ENCODE measurements at places on chromosomes 1 and 21. TPM values are rescaled to one million over a fixed set of nuclear protein-coding genes. Genes with fewer than 3 reads are reported as not detected.
A peak's percentile ranks its signal among the peaks of the same experiment; 100 is the strongest.

DNA sequence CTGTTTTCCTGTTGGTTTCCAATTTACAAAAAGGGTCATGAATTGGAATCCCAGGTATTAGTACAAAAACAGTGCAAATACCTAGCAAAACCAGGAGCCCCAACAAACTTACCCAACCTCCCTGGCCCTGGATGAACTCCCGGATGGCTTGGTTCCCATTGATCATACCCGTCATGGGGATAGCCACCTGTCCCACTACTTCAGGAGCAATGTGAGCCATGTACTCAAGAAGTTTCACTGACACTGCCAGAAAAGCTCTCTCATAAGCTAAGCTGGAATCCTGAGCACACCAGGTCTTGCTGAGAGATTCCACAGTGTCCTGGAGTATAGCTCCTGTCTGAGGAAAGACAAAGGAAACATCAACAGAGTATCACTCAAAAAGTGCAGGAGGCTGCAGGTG is 5.7 kb downstream of the BCL2L15 start:
- H3K4me3 ChIP-seq: no peak overlapping the region
- H3K27ac ChIP-seq: peak overlapping the region; percentile 0

DNA sequence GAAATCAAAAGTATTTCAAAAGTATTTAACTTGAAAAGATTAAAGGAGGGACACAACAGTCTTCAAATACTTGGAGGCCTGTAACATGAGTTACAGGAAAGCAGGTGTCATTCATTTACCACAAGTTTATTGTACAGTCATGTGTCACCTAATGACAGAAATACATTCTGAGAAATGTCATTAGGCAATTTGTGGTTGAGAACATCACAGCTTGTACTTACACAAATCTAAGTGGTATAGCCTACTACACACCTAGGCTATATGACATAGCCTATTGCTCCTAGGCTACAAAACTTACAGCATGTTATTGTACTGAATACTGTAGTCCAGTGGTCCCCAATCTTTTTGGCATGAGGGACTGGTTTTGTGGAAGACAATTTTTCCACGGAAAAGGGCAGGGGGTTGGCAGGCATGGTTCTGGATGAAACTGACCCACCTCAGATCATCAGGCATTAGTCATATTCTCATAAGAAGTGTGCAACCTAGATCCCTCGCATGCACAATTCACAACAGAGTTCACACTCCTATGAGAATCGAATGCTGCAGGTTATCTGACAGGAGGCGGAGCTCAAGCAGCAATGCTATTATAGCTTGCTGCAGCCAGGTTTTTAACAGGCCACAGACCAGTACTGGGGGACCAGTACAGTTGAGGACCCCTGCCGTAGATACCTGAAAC is 25.0 kb upstream of the PHTF1 start:
- H3K4me1 ChIP-seq: peaks cover 25% of the 10 kb centered on the region
- no peak for DNase-seq
- H3K36me3 ChIP-seq: no peaks in the 10 kb centered on the region
- H3K4me3 ChIP-seq: no peak overlapping the region

DNA sequence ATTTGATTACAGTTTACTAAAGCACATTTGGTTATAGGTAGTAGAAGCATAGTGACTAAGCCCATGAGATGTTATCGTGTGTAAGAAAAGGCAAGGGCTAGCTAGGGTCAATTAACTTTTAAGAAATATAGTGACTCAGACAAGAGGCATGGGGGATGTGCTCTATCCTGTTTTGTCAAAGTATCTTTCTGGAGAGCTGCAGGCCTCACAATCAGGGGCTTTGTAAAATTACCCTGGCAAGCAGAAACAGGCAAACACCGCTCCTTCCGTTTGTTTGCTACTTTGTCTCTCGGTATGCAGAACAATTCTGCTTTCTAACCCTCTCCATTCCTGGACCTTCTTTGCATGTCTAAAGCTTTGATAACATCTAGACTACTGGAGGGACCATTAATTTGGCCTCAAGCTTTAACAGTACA is 26.1 kb upstream of the ZNF697 start:
- no peaks in the 10 kb centered on the region for H3K27me3 ChIP-seq
- no peak for DNase-seq
- peaks cover 17% of the 10 kb centered on the region for H3K4me1 ChIP-seq
- H3K36me3 ChIP-seq: no peaks in the 10 kb centered on the region

DNA sequence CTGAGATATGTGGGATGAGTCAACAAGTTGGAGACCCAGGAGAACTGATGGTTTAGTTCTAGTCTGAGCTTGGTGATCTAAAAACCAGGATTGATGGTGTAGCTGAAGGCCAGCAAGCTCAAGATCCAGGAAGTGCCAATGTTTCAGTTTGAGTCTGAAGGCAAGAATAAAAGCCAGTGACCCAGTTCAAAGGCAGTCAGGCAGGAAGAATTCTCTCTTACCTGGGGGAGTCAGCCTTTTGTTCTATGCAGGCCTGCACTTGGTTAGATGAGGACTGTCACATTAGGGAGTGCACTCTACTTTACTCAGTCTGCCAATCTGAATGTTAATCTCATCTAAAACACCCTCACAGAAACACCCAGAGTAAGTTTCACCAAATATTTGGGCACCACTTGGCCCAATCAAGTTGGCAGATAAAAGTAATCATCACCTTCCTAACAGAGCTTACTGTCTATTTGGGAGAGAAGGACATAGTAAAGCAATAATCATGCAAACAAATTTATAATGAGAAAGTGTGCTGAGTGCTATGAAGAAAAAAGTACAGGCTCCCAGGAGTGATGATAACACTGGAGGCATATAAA is 63.4 kb downstream of the TSEN15 start:
- H3K4me3 ChIP-seq: no peak overlapping the region
- no peaks in the 10 kb centered on the region for H3K4me1 ChIP-seq
- DNase-seq: no peak
- no peaks in the 10 kb centered on the region for H3K36me3 ChIP-seq

- H3K27me3 ChIP-seq: peaks cover 43% of the 10 kb centered on the region
- H3K27ac ChIP-seq: no peak overlapping the region
- H3K36me3 ChIP-seq: no peaks in the 10 kb centered on the region
These were observed 159.0 kb upstream of the COL6A1 start for GRCh38 chr21:45822429-45823099.

GRCh38 chr1:170210142-170210541 is 64.4 kb downstream of the NTMT2 start:
- DNase-seq: no peak
- H3K27me3 ChIP-seq: peaks cover 3% of the 10 kb centered on the region
- no peak overlapping the region for H3K4me3 ChIP-seq
- no peaks in the 10 kb centered on the region for H3K4me1 ChIP-seq
- no peak overlapping the region for H3K27ac ChIP-seq
- no peaks in the 10 kb centered on the region for H3K36me3 ChIP-seq

GRCh38 chr1:70438529-70438928 is 27.5 kb downstream of the CTH start:
- no peak overlapping the region for H3K4me3 ChIP-seq
- H3K27ac ChIP-seq: no peak overlapping the region
- peaks cover 20% of the 10 kb centered on the region for H3K36me3 ChIP-seq
- H3K27me3 ChIP-seq: no peaks in the 10 kb centered on the region
- H3K4me1 ChIP-seq: no peaks in the 10 kb centered on the region

- peak overlapping the region; percentile 68 for H3K27ac ChIP-seq
- no peak overlapping the region for H3K4me3 ChIP-seq
- DNase-seq: peak; percentile 42
- no peaks in the 10 kb centered on the region for H3K36me3 ChIP-seq
- peaks cover 6% of the 10 kb centered on the region for H3K4me1 ChIP-seq
These were observed 3.1 kb downstream of the C1orf162 start for GRCh38 chr1:111476761-111477309.

Gene CYP4A11
- total RNA-seq: not detected
